Ovary (tissue), 10 donors: ENCODE measurements at places on chromosomes 11 and 22. TPM values are rescaled to one million over a fixed set of nuclear protein-coding genes. Genes with fewer than 3 reads are reported as not detected.

GRCh38 chr22:48065892-48066291 lies 1303.4 kb downstream of the TBC1D22A start:
- no peak for DNase-seq

GRCh38 chr11:19201737-19202605 lies at the start of gene CSRP3:
Gene CSRP3 (minus strand): TSS chr11:19201983. CDS start chr11:19192448, 9,535 bp downstream.
- no peak for DNase-seq

Gene OR51B4
- polyA plus RNA-seq: not detected

Gene SEPTIN5
- 30.9 TPM for polyA plus RNA-seq

Gene SLC1A2
- polyA plus RNA-seq: 0.15 TPM
